Upper lobe of right lung (tissue), 1 donor: ENCODE measurements at places on chromosomes 4 and X.

- no peak for DNase-seq
Observed at GRCh38 chrX:10564484-10564883, 55.9 kb downstream of the MID1 start.

- DNase-seq = no peak
Observed at GRCh38 chr4:114997576-114998247, 115.7 kb downstream of the NDST4 start.

DNA sequence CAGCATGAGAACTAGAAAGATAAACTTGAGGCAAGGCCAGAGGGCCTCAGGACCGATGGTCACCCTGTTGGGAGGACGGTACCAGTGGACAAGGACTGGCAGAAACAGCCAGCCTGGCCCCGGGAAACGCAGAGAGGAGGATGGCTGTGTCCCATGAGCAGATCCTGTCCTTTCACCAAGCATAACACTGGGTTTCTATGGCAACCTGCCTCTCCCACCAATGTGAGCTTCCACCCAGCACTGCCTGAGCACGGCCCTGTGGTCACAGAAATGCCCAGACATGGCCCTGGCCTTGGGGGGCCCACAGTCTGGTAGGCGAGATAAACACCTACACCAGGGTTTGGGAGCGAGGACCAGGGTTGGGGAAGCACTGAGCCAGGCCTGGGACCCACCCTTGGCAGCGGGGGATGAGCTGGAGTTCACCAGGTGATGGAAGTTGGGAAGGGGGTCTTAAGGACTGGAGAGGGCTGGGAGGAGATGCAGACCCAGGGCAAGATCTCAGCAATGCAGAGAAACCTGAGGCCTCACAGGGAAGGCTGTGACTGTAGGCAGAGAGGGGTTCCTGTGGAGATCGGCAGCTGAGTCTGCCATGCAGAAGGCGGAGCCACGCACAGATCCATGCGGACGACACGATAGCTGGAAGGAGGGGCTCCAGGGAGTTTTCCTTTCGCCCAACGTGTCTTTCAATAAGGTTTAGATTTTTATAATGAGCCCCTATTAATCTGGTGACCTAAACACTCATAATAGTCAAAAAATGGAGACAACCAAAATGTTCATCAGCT, 32.7 kb upstream of the CRMP1 start:
- DNase-seq = no peak

GRCh38 chr4:110619463-110620247, 3.2 kb downstream of the PITX2 start:
- no peak for DNase-seq

- DNase-seq = no peak
Observed at GRCh38 chrX:97387004-97387403, 503.3 kb downstream of the RPA4 start.
